ENCODE measurements at places on chromosomes 16 and 17.

GRCh38 chr17:48620461-48621139 is 5.5 kb upstream of the HOXB8 start:
- no peak for DNase-seq

GRCh38 chr17:49913226-49914095 is 55.5 kb upstream of the DLX4 start:
- DNase-seq = no peak

DNA sequence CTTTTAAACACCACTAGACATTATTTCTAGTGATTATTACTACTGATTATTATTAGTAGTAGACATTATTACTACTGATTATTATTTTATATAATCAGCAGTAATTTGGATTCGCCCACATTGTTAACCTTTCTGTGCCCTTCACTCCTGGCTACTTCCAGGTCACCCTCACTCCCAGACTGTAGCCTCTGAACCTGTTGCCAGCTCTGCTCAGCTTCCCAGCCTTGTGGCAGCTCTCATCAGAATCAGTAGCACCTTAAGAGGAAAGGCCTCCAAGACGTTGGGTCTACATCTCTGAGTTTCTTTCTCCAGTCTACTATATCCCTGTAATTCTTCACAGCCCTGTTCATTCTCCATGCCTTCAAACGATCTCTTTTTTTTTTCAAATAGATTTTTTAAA is 137.0 kb downstream of the KATNIP start:
- DNase-seq = no peak

- DNase-seq = no peak
Measured at GRCh38 chr16:4401510-4401909, 14.9 kb downstream of the CORO7 start.

- DNase-seq = no peak
Measured at GRCh38 chr17:61208301-61209105, 191.1 kb upstream of the TBX2 start.

- no peak for DNase-seq
Measured at GRCh38 chr17:80919331-80920311, 72.0 kb upstream of the CHMP6 start.

GRCh38 chr17:31744511-31744951 is 114.5 kb downstream of the COPRS start:
- peak; percentile 39 for DNase-seq

- DNase-seq = no peak
Measured at GRCh38 chr17:56648806-56649205, 55.3 kb downstream of the NOG start.

- peak; percentile 100 for DNase-seq
Measured at GRCh38 chr17:4966844-4967538, 626 bp downstream of the SPAG7 start.

- peak; percentile 39 for DNase-seq
Measured at GRCh38 chr16:86044241-86044671, 145.3 kb downstream of the IRF8 start.

DNA sequence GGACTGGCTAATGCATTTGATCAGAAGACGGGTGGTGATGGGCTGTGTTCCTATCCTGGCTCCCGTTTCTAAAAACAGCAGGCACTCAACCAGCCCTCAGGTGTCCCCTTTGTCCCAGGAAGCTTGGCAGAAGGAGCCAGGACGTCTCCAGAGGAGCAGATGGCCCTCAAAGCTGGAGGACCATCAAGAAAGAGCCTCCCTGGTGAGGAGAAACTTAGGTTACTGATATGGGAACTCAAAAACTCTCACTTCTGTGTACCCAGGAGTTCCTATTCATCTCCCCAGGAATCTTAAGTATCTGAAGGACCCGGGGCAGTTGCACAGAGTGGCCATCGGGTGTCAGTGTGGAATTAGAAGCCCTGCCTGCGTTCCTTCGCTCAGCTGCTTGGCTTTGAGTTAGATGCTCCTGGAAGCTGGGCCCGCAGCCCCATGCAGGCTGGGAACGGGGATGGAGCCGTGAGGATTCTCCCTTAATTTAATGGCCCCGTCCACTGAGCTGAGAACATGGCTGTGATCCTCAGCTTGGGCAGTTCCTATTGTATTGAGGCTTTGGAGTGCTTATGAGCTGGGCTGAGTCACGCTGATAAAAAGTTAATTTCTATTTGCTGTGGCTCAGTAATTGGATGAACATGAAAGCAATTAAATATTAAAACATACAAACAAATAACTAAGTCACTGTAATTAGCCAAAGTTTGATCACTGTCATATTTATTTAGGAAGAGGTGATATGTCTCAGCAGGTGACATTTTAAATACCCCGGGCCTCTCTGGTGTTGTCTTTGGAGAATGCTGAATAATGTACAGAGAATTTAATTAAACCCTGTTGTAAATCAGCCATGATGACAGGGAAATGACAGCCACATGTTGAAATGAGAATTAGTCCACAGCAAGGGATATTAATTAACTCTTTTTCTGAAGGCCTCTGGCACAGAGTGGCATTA is 402.1 kb downstream of the SEC14L1 start:
- DNase-seq = peak; percentile 86

DNA sequence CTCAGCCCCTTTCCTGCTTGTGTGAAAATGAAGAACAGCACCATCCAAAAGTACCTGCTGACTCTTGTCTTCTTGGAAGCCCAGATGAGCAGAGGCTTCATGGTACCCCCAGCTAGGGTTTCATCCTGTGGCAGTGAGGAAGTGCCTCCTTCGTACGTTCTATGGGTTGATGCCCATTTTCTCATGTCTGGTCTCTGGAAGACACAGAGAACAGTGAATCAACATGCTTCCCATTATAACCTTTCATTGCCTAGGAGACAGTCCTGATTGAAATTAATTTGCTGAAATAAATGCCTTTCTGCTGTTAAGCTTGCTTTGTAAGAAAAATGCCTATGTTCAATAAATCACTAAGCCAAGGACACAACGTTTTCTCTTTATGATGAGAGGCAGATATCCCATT is 36.5 kb downstream of the RCVRN start:
- DNase-seq = no peak
